Cerebellum (tissue), 4 donors: ENCODE measurements at places on chromosomes 7 and 10. TPM values are rescaled to one million over a fixed set of nuclear protein-coding genes. Genes with fewer than 3 reads are reported as not detected.

Gene PILRA
- 3.3 TPM for total RNA-seq

Gene TSPAN12
- 9.1 TPM for total RNA-seq

Gene PDE6C
- total RNA-seq, result not detected

Gene MSMB
- not detected for total RNA-seq

Gene GPR158
- 8.8 TPM for total RNA-seq

Gene LIPN
- total RNA-seq, result not detected

Gene PTF1A
- total RNA-seq, result 4.4 TPM

Gene RELN
- total RNA-seq, result 390 TPM

Gene LIPM
- total RNA-seq, result not detected

Gene BAMBI
- 4.1 TPM for total RNA-seq

Gene BTBD16
- not detected for total RNA-seq

Gene TBRG4
- total RNA-seq, result 46.4 TPM

Gene ITIH5
- 19.4 TPM for total RNA-seq

Gene CFAP69
- total RNA-seq, result 16.8 TPM

Gene ATOH7
- 1.5 TPM for total RNA-seq

Gene FEZF1
- not detected for total RNA-seq

Gene SLC26A5
- 0.18 TPM for total RNA-seq

Gene OR2A12
- total RNA-seq, result not detected

Gene RPEL1
- total RNA-seq, result not detected

Gene ZNF273
- total RNA-seq, result 27.0 TPM

Gene RARRES2
- total RNA-seq, result 4.1 TPM

Gene TAS2R41
- total RNA-seq, result not detected

Gene UNCX
- total RNA-seq, result 15.5 TPM

Gene MYL7
- not detected for total RNA-seq

Gene DCLRE1A
- 12.7 TPM for total RNA-seq

Gene C7orf33
- 0.64 TPM for total RNA-seq

Gene PHKG1
- total RNA-seq, result 2.5 TPM

Gene HOGA1
- total RNA-seq, result 3.4 TPM

Gene LRRD1
- 1.7 TPM for total RNA-seq

Gene PKD2L1
- not detected for total RNA-seq

Gene C10orf143
- 0.82 TPM for total RNA-seq

Gene NYAP1
- 18.2 TPM for total RNA-seq

Gene RINT1
- 22.5 TPM for total RNA-seq

Gene FGL2
- 19.1 TPM for total RNA-seq

Gene TAC1
- 15.6 TPM for total RNA-seq
